ENCODE measurements at places on chromosomes 2 and 18.

DNA sequence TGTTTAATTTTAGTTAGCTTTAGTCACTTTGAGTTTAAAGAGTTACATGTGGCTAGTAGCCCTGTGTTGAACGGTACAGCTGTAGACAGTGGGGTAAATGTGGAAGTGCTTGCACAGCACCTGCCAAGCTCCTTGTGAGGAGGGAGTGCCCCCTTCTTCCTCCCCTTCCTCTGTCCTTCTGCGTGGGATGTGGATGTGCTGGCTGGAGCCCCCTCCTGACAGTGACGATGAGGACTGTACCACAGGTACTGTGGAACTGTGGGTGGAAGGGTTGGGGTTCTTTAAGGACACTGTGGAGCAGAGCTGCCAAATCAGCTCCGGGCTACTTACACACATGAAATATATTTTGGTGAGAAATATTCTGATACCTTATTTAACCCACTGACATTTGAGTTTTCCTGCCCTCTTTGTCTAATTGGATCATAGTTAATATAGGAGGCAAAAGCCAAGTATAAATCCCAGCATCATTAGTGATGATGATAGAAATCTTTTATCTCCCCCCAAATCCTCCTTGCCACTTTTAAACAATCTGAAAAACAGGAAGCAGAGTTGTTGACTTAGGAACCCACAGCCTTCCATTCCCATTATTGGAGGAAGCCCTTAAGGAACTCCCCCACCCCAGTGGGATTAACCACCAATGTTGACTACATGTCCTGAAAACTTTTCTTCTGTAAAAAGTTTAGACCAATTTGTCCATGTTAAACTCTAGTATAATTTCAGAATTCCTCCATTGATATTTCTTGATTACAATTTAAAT lies 181.3 kb downstream of the PTPRM start:
- H3K36me3 ChIP-seq: peaks cover 2% of the 10 kb centered on the region
- H3K27ac ChIP-seq: no peak overlapping the region
- H3K4me1 ChIP-seq: no peaks in the 10 kb centered on the region
- no peak for DNase-seq
- H3K4me3 ChIP-seq: no peak overlapping the region

DNA sequence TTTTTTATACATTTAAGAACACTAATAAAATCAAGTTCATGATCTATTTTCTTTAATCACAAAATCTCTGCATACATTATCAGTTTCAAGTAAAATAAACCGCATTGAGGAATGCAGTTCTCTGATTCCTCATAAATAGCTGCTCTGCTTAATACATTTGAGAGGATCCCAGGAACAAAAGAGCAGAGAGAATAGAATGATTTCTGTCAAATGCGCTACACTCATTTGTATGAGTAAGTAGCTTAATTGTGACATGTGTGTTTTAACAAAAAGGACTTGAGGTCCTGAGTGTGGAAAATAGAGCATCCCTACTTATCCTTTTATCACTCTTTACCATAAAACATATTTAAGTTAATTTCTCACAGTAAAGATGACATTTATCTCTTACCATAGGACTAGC lies 134.0 kb downstream of the PID1 start:
- no peak overlapping the region for H3K4me3 ChIP-seq
- H3K27me3 ChIP-seq: no peaks in the 10 kb centered on the region
- no peak for DNase-seq
- no peak overlapping the region for H3K27ac ChIP-seq
- H3K4me1 ChIP-seq: no peaks in the 10 kb centered on the region

- no peak overlapping the region for H3K4me3 ChIP-seq
- H3K27ac ChIP-seq: no peak overlapping the region
- no peaks in the 10 kb centered on the region for H3K4me1 ChIP-seq
- H3K36me3 ChIP-seq: no peaks in the 10 kb centered on the region
Measured at GRCh38 chr2:7027411-7027810, 110.2 kb downstream of the RNF144A start.

DNA sequence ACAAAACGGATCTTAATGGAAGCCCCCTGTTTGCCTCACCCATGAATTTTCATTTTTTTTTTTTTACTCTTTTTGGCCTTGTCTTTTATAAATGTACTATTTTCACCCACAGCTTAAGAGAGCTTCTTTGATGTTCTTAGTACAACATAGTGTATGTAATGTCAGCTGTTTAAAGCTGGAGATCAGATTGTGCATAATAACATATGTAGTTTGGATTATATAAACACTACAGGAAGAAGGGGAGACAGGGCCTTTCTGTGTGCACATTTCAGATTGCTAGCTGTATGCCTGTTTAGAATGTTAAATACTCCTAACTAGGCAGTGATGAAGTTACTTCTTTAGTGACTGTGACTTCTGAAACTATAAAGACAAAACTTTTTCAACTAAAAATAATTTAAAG lies 2.1 kb upstream of the TANC1 start:
- no peak overlapping the region for H3K27ac ChIP-seq
- no peak for DNase-seq
- H3K4me1 ChIP-seq: peaks cover 11% of the 10 kb centered on the region
- H3K27me3 ChIP-seq: peaks cover 34% of the 10 kb centered on the region

DNA sequence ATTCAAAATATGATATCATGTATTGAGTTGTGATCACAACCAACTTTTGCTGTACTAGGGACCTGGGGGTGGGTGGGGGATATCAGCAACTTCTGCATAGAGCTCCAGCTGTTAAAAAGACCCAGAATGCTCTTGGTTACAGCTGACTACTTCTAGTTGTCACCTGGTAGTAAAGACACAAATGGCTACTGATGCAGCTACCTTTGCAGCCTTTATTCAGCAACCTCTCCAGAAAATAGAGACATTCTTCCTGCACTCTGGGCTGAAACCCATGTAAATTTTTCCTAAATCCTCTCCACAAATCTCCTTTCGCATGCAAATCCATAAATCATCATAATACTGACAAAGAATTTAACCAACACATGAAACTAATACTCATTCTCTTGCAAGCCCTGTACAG lies 238.3 kb downstream of the TCF4 start:
- H3K27ac ChIP-seq: no peak overlapping the region
- no peak for DNase-seq
- no peaks in the 10 kb centered on the region for H3K27me3 ChIP-seq
- H3K36me3 ChIP-seq: peaks cover 2% of the 10 kb centered on the region

DNA sequence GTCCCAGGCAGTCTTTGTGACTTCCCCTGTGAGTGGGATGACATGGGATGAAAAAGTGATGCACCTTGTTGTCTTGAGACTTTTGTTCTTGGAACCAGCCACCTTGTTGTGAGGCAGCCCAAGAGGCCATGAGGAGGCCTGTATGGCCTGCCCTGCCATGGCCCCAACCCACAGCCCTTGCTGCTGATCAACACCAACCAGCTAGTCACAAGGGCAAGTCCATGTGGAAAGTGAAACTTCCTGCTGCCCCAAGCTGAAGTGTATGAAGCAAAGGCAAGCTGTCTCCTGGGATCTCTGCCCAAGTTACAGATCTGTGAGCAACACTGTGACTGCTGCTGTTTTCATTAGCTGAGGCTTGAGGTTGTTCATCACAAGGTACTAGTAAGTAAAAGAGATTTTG lies 21.6 kb downstream of the TMEM18 start:
- no peaks in the 10 kb centered on the region for H3K27me3 ChIP-seq
- no peak overlapping the region for H3K4me3 ChIP-seq
- no peak overlapping the region for H3K27ac ChIP-seq

DNA sequence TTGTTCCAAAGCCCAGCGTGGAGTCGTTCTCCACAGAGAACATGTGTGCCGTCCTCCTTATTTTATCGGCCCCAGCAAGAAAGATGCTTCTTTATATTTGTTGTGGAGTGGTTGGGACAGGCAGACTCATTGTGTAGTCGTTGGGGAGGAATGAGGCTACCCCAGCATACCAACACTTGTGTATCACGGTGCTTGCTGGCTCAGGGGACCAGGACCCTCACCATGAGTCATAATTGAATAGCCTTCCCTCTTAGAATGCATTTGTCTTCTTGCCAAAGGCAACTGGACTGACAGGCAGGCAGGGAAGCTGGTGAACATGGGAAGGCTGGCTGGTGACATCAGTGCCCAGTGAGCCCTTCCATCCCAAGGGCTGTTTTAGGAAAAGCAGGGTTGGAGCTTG lies 4.7 kb downstream of the CAPN10 start:
- H3K4me1 ChIP-seq: peaks cover 32% of the 10 kb centered on the region
- H3K4me3 ChIP-seq: no peak overlapping the region
- no peaks in the 10 kb centered on the region for H3K27me3 ChIP-seq
- no peak for DNase-seq
- no peak overlapping the region for H3K27ac ChIP-seq

DNA sequence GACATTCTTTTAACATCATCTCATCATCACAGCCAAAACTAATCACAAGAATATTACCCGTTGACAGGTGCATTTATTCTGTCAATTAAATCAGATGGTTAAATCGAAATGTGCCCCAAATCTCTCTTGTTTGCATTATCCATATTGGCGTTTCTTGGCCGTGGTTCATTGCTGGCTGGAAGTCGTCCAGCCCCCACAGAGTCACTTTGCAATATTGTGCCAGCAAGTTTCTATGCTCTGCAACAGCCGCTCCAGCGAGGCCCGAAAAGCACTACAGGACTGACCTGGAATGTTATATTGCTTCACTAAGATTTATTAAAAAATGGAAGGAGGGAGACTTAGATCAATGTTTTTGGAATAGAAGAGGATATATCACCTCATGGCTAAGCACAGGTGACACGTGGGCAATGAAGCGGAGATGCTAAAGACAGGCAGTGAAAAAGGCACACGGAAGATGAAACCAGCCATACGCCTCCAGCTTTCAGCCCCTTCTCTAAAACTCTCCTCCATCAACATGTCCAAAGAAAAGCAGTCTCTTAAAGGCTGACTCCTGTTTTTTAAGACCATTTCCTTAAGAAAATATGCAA lies 176.8 kb upstream of the VRK2 start:
- no peaks in the 10 kb centered on the region for H3K36me3 ChIP-seq
- H3K4me3 ChIP-seq: no peak overlapping the region
- H3K27ac ChIP-seq: no peak overlapping the region
- H3K4me1 ChIP-seq: peaks cover 2% of the 10 kb centered on the region

DNA sequence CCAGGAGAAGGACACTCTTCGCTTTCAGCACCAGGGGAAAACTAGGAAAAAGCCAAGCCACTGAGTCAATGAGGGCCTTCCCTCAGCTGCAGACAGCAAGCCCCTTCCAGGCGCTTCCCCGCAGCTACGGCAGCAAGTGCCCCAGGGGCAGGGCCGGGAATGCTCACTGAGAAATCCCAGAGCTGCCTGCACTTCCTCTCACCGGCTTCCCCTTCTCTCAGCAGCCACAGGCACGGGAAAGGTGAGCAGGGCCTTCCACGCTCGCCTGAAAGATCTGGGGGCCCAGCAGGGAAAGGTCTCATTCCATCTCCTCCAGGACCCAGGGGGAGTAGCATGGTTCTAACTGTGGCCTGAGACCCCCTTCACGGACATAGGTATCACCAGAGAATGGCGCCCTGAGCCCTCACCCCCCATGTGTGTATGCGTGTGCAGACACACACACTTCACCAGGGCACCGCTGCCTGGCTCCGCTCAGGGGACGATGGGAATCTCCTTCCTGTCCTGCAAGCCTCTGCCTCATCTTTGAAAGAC lies 29.6 kb upstream of the FOSL2 start:
- H3K4me1 ChIP-seq: peaks cover 30% of the 10 kb centered on the region
- H3K4me3 ChIP-seq: no peak overlapping the region
- peaks cover 18% of the 10 kb centered on the region for H3K27me3 ChIP-seq

DNA sequence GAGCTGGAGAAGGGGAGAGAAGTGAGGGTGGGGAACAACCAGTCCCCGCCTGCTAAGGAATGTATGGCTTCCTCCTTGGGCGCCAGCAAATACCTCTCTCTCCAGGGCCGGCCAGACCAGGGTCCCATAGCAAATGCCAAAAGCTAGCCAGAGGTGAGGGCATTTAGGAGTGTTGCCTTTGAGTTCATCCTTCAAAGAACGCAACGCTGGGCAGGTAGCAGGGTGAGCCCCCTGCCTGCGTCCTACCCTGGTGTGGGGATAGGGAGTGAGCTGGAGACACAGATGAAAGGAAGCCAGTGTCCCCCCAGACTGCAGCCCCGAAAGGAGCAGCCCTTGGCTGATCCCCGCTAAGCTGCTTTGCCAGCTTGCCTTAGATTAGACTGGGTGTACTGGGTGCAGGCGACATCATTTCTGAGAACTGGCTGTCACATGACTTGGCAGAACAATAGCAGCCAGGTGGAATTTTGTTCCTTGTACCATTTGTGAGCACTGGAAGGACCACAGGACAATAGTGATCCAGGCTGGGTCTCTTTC lies 40.4 kb downstream of the KLHL29 start:
- peaks cover under 1% of the 10 kb centered on the region for H3K27me3 ChIP-seq
- H3K27ac ChIP-seq: no peak overlapping the region
- H3K36me3 ChIP-seq: no peaks in the 10 kb centered on the region
- H3K4me3 ChIP-seq: no peak overlapping the region
- no peaks in the 10 kb centered on the region for H3K4me1 ChIP-seq

- peaks cover 10% of the 10 kb centered on the region for H3K4me1 ChIP-seq
- peaks cover 12% of the 10 kb centered on the region for H3K27me3 ChIP-seq
- DNase-seq: no peak
- H3K4me3 ChIP-seq: no peak overlapping the region
- H3K27ac ChIP-seq: no peak overlapping the region
- H3K36me3 ChIP-seq: no peaks in the 10 kb centered on the region
Measured at GRCh38 chr18:25279133-25279532, 72.8 kb downstream of the ZNF521 start.

- no peaks in the 10 kb centered on the region for H3K36me3 ChIP-seq
- H3K4me3 ChIP-seq: no peak overlapping the region
- H3K27me3 ChIP-seq: no peaks in the 10 kb centered on the region
- H3K4me1 ChIP-seq: no peaks in the 10 kb centered on the region
- no peak overlapping the region for H3K27ac ChIP-seq
- no peak for DNase-seq
Measured at GRCh38 chr18:8673256-8674209, 31.8 kb upstream of the MTCL1 start.

DNA sequence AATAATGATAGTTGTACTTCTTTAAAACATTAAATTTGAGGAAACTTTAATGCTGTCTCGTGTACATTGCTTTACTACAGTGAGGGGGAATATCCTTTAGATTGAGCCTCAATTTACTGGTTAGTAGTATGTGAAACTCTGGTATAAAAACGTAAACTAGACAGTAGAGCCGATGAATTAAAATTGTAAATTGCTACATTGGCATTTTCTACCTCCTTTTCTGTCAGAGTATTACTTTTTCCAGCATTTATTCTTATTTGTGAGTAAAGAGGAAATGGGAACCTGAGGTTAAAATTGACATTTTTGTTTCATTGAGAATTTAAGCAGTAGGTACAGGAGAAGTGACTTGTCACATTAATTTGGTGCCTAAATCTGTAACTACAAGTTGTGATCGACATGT lies 128.2 kb downstream of the MIB1 start:
- H3K4me3 ChIP-seq: no peak overlapping the region
- no peak for DNase-seq

Measured in stimulated activated naive B cell treated with anti-CD40 and anti-IgM and Interleukin-4, amounts not matched to agents 10 μg/mL and 1 μg/mL and 100 μg/mL, for 72 hours (primary cell).